ENCODE measurements at places on chromosomes 1 and 21.

- H3K27ac ChIP-seq = no peak overlapping the region
- no peak overlapping the region for H3K4me3 ChIP-seq
- H3K4me1 ChIP-seq = no peaks in the 10 kb centered on the region
- H3K27me3 ChIP-seq = no peaks in the 10 kb centered on the region
Observed at GRCh38 chr1:99619583-99619982, 26.3 kb upstream of the PALMD start.

GRCh38 chr1:17335821-17336710, 28.1 kb downstream of the PADI4 start:
- no peaks in the 10 kb centered on the region for H3K36me3 ChIP-seq
- peaks cover 2% of the 10 kb centered on the region for H3K4me1 ChIP-seq
- DNase-seq = peak; percentile 40
- H3K4me3 ChIP-seq = no peak overlapping the region
- no peak overlapping the region for H3K27ac ChIP-seq

GRCh38 chr1:116854716-116855115, 55.0 kb upstream of the PTGFRN start:
- no peak overlapping the region for H3K4me3 ChIP-seq
- DNase-seq = no peak
- H3K36me3 ChIP-seq = no peaks in the 10 kb centered on the region
- H3K4me1 ChIP-seq = peaks cover 18% of the 10 kb centered on the region

DNA sequence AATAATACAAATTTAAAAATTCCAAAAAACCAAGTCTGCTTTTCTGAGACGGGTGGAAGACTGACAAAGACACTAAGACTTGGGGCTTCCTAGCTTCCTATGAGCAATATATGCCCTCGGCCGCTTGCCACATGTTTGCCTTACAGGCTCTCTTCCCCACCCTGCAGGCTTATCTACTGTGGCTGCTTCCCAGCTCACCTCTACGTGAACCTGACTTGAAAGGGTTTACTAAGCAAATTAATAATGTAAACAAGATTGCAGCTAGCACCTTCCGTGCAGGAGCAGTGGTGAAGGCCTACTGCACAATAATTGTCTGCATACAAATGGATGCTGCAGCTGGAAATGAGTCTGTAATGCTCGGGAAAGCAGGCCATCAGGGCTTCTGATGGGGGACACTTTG, 152.9 kb upstream of the DAB1 start:
- no peak overlapping the region for H3K4me3 ChIP-seq
- H3K27me3 ChIP-seq = no peaks in the 10 kb centered on the region
- no peaks in the 10 kb centered on the region for H3K4me1 ChIP-seq
- H3K27ac ChIP-seq = no peak overlapping the region

- H3K27me3 ChIP-seq = peaks cover 37% of the 10 kb centered on the region
- peaks cover 1% of the 10 kb centered on the region for H3K4me1 ChIP-seq
- no peak for DNase-seq
- H3K4me3 ChIP-seq = no peak overlapping the region
Observed at GRCh38 chr1:46516200-46516950, 26.7 kb downstream of the DMBX1 start.

- no peak overlapping the region for H3K4me3 ChIP-seq
- H3K36me3 ChIP-seq = no peaks in the 10 kb centered on the region
- peaks cover 1% of the 10 kb centered on the region for H3K27me3 ChIP-seq
- DNase-seq = no peak
- no peak overlapping the region for H3K27ac ChIP-seq
Observed at GRCh38 chr1:24084050-24084449, 27.9 kb downstream of the MYOM3 start.

DNA sequence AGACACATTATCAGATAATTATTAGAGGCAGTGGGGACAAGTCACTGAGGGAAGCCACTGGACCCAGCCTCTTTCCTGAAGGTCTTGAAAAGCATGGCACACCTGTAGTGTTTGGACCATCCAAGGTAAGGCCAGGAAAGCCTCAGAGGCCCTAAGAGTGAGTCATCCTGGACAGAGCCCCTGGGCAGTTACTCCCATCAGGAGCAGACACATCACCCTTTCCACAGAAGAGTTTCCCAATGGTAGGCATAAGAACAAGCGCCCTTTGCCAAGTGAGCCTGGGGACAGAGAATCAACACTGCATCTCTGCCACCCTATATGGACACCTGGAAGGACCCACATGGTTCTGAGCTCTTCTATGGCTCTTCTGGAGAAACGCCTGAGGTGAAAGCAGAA, 136.0 kb downstream of the PLXNA2 start:
- H3K4me3 ChIP-seq = no peak overlapping the region
- no peaks in the 10 kb centered on the region for H3K4me1 ChIP-seq
- H3K27ac ChIP-seq = no peak overlapping the region
- no peaks in the 10 kb centered on the region for H3K36me3 ChIP-seq
- DNase-seq = no peak
- H3K27me3 ChIP-seq = peaks cover 4% of the 10 kb centered on the region

DNA sequence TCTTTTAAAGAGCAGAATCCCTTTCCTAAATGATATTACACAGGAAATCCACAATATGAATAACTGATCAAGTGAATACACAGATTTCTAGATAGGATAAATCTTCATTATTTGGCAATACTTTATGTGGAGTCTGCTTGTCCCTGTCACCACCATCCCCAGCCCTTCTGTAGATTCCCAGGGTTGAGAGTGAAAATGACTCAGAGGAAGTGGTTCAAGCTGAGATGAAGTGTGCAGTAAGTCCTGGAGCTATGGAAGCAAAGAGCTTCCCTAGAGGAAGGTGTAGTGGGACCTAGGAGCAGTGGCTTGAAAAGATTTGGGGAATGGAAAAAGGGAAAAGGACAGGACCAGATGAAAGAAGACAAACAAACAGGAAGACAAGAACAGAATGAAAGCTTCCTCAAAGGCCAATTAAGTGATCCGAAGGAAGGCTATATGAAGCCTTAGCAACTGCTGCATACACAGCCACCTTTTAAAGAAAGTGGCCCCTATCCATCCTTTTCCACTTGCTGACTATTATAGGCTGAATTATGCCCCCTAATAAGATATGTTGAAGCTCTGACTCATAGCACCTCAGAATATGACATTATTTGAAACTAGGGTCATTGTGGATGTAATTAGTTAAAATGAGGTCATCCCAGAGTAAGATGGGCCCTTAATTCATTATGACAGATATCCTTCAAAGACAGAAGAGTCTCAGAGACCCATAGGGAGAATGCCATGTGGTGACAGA, 96.5 kb upstream of the CAMK1G start:
- H3K36me3 ChIP-seq = no peaks in the 10 kb centered on the region
- H3K4me3 ChIP-seq = no peak overlapping the region
- H3K4me1 ChIP-seq = peaks cover 4% of the 10 kb centered on the region
- no peaks in the 10 kb centered on the region for H3K27me3 ChIP-seq
- no peak overlapping the region for H3K27ac ChIP-seq
- DNase-seq = no peak

DNA sequence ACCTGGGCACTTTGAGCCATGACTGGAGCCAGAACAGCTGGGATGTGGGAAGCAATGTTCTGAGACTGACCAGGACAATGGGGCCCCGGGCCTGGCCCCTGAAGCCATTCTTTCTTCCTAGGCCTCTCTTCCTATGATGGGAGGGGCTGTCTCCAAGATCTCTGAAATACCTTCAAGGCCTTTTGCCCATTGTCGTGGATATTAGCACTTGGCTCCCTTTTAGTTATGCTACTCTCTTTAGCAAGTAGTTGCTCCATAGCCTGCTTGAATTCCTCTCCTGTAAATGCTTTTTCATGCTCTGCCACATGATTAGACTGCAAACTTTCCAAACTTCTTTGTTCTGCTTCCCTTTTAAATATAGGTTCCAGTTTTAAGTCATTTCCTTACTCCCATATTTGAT, 262.9 kb upstream of the CACYBP start:
- H3K27ac ChIP-seq = no peak overlapping the region
- H3K4me1 ChIP-seq = no peaks in the 10 kb centered on the region
- no peaks in the 10 kb centered on the region for H3K27me3 ChIP-seq
- H3K36me3 ChIP-seq = no peaks in the 10 kb centered on the region

DNA sequence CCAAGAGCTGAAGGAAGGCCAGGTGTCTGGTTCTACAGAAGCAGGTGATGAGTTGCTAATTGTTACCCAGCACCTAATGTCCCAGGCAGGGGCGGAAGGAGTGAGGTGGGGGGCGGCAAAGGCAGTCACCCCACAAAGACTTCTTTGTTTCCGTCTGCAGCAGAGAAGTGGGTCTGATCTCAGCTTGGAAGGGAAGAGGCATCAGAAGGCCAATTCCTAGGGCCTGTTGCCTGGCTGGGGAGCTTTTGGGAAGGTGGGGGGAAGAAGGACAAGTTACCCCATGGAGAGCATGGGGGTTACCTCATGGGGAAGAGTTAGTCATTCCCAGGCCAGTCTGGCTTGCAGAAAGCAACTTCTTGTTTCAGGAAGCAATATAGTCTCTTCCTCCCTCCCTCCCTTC, 10.9 kb downstream of the IGSF21 start:
- no peaks in the 10 kb centered on the region for H3K4me1 ChIP-seq
- DNase-seq = no peak

DNA sequence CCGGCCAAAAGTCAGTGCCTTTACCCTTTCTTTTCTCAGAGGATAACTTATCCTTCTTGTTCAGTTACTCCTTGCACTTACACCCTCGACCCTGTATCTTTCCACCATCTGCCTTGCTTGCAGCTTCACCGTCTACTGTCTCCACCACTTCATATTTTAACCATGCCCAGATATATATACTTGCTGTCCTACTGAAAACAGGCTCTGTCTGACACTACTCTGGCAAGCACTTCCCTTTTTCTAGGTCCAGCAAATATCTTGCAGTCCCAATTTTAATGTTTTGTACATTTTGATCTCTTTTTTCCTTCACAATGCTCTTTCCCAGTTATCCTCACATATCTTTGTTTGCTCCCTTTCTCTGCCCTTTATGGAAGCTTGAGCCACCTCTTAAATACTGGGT, 308.6 kb downstream of the TPR start:
- DNase-seq = no peak
- peaks cover 3% of the 10 kb centered on the region for H3K27me3 ChIP-seq
- no peaks in the 10 kb centered on the region for H3K36me3 ChIP-seq
- no peak overlapping the region for H3K27ac ChIP-seq

- no peaks in the 10 kb centered on the region for H3K27me3 ChIP-seq
- H3K4me1 ChIP-seq = no peaks in the 10 kb centered on the region
- H3K4me3 ChIP-seq = no peak overlapping the region
- no peak overlapping the region for H3K27ac ChIP-seq
- no peak for DNase-seq
Observed at GRCh38 chr1:58162952-58163550, 383.5 kb downstream of the OMA1 start.

DNA sequence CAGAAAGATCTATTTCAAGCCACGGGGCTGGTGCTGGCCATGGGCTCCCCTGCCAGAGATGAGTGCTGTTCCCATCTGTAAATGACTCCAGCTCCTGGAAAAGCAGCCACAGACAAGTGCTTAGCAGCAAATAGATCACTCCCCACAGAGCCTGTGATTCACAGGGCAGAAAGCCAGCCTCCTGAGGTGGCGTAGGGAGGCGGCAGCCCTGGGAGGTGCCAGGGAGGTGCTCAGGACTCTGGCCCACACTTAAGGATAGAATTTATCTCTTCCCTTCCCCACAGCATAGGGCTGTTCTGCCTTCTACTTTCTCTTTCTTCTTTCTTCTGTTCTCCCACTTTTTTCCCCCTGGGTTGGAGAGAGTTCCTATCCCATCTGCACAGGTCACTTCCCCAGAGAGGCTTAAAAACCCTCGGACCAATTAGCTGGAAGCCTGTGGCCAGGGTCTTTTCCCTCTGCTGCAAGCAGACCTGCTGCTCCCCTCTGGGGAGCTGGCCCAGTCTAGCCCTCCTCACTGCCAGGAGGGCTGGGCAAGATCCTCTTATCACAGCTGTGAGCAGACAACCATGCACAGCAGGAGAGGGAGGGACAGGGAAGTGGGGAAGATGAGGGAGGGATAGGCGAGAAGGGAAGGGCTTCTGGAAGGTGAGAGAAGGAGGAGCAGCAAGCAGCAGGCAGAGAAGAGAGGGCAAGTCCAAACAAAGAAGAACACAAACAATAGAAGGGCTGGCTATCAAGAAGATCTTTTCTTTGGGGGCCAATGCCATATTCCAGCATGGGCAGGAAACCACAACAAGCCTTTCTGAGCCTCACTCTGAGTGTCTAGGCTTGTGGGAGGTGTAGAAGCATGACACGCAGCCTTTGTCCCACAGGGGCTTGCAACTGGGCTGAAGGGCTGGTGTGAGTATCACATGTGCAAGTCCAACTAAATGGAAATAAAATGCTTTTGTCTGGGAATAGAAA, 41.0 kb downstream of the KCND3 start:
- DNase-seq = no peak
- no peaks in the 10 kb centered on the region for H3K36me3 ChIP-seq
- no peak overlapping the region for H3K4me3 ChIP-seq
- peaks cover 10% of the 10 kb centered on the region for H3K4me1 ChIP-seq
- no peak overlapping the region for H3K27ac ChIP-seq

- H3K36me3 ChIP-seq = no peaks in the 10 kb centered on the region
- no peak for DNase-seq
- H3K4me3 ChIP-seq = no peak overlapping the region
- no peaks in the 10 kb centered on the region for H3K4me1 ChIP-seq
- H3K27ac ChIP-seq = no peak overlapping the region
Observed at GRCh38 chr1:37055631-37056030, 21.3 kb upstream of the GRIK3 start.

DNA sequence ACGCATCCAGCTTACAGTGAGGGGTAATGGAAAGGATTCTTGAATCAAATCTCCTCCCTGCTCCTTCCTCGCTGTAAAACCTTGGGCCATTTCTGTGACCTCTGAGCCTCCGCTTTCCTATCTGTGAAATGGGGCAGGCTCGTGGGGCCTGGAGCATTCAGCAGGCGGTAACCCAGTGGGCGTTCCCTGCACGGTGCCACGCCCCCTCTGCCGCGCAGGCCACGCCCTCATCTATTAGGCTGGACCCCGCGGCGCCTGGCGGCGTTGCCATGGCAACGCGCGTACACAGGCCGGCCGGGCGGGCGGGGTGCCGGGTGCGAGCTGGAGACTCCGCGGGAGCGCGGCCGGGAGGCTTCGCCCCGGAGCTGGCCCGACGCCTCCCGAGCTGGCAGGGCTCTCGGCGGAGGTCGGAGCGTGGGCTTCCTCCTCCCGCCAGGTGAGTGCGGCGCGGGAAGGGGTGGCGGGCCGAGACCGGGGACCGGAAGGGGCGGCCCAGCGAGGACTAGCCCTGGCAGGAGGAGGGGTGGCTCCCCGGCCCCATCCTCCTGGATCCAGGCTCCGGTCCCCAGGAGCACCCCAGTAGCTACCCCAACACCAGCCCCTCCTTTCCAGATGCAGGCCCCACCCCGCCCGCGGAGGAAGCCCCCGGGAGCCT, at the start of gene FHAD1:
FHAD1 (plus strand) TSS at position 264 of the 655 bp plus-strand sequence. CDS start 4,562 bp downstream, outside the sequence.
- peaks cover 47% of the 10 kb centered on the region for H3K4me1 ChIP-seq
- H3K27me3 ChIP-seq = peaks cover 69% of the 10 kb centered on the region
- peaks cover 3% of the 10 kb centered on the region for H3K36me3 ChIP-seq
- H3K4me3 ChIP-seq = peak within 1 kb of the TSS; percentile 69
- H3K27ac ChIP-seq = peak within 1 kb of the TSS; percentile 58

- DNase-seq = no peak
- no peak overlapping the region for H3K4me3 ChIP-seq
- peaks cover 3% of the 10 kb centered on the region for H3K4me1 ChIP-seq
- peaks cover 24% of the 10 kb centered on the region for H3K27me3 ChIP-seq
- H3K27ac ChIP-seq = no peak overlapping the region
- H3K36me3 ChIP-seq = no peaks in the 10 kb centered on the region
Observed at GRCh38 chr1:44512313-44512885, 107.3 kb downstream of the RNF220 start.

GRCh38 chr1:39540504-39541031, 36.0 kb downstream of the PABPC4 start:
- no peak overlapping the region for H3K4me3 ChIP-seq
- DNase-seq = no peak
- no peak overlapping the region for H3K27ac ChIP-seq
- H3K27me3 ChIP-seq = no peaks in the 10 kb centered on the region
- H3K4me1 ChIP-seq = no peaks in the 10 kb centered on the region
- peaks cover 27% of the 10 kb centered on the region for H3K36me3 ChIP-seq

All from activated T-helper 2 cell treated with anti-CD3 and anti-CD28 coated beads, Interferon-gamma antibody, Interleukin-2, Interleukin-4, amounts not matched to agents 10 μg/mL and 5 μg/mL and 100 μg/mL, durations not matched to agents 14 hours and 24 hours and 36 hours (primary cell).